Activated CD4-positive, alpha-beta memory T cell treated with anti-CD3 and anti-CD28 coated beads, Interleukin-2, amount 10 ng/mL, durations not matched to agents 7 days and 5 days (primary cell): ENCODE measurements at places on chromosomes 7 and 10.
A peak's percentile ranks its signal among the peaks of the same experiment; 100 is the strongest.

- H3K27me3 ChIP-seq = no peaks in the 10 kb centered on the region
- peak overlapping the region; percentile 89 for H3K27ac ChIP-seq
- peaks cover 41% of the 10 kb centered on the region for H3K4me1 ChIP-seq
- peak overlapping the region; percentile 95 for H3K4me3 ChIP-seq
- DNase-seq = peak; percentile 50
Measured at GRCh38 chr10:12042409-12042796, 206 bp downstream of the UPF2 start.

GRCh38 chr10:48768926-48769325 is 84.3 kb downstream of the WDFY4 start:
- no peak for DNase-seq
- H3K27ac ChIP-seq = no peak overlapping the region
- no peak overlapping the region for H3K4me3 ChIP-seq
- H3K4me1 ChIP-seq = no peaks in the 10 kb centered on the region
- no peaks in the 10 kb centered on the region for H3K36me3 ChIP-seq

GRCh38 chr10:124112891-124113580 is 19.6 kb upstream of the CHST15 start:
- no peak for DNase-seq
- H3K4me3 ChIP-seq = no peak overlapping the region

DNA sequence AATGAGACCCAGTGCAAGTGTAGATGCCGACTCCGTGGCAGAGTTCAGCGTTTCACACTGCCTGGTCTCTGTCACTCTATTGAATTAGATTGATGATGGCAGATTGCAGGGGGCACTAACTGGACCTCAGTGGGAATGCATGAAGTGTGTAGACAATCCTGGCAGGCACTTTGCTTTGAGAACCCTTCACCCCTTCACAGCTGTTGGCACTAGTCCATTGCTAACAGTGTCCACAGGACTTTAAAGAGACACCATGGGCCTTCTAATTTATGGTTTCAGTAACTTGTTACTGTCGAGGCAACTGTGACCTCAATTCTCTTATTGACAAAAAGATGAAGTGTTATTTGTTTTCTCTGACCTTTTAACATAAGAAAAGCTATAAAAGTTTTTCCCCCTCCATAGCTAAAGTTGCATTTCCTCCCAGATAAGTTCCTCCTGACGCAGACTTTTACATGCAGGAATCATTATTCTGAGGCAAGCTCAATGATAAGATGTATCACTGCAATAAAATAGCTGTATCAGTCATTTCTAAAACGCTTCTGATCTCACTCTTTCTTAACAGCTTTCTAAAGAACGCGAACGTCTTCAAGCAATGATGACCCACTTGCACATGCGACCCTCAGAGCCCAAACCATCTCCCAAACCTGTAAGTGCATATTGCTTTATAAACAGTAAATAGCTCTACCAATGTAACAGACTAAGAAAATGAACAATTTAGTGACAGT is 238.9 kb downstream of the FOXP2 start:
- H3K4me1 ChIP-seq = no peaks in the 10 kb centered on the region
- H3K4me3 ChIP-seq = no peak overlapping the region
- no peaks in the 10 kb centered on the region for H3K36me3 ChIP-seq
- H3K27me3 ChIP-seq = no peaks in the 10 kb centered on the region

- peaks cover 22% of the 10 kb centered on the region for H3K36me3 ChIP-seq
- H3K27ac ChIP-seq = no peak overlapping the region
- H3K27me3 ChIP-seq = no peaks in the 10 kb centered on the region
- no peak overlapping the region for H3K4me3 ChIP-seq
- peaks cover 9% of the 10 kb centered on the region for H3K4me1 ChIP-seq
- no peak for DNase-seq
Measured at GRCh38 chr7:135175931-135176330, 5.4 kb upstream of the CYREN start.

- H3K27me3 ChIP-seq = peaks cover 4% of the 10 kb centered on the region
- no peaks in the 10 kb centered on the region for H3K4me1 ChIP-seq
- no peak overlapping the region for H3K27ac ChIP-seq
Measured at GRCh38 chr7:33965183-33965744, 59.9 kb downstream of the BMPER start.

DNA sequence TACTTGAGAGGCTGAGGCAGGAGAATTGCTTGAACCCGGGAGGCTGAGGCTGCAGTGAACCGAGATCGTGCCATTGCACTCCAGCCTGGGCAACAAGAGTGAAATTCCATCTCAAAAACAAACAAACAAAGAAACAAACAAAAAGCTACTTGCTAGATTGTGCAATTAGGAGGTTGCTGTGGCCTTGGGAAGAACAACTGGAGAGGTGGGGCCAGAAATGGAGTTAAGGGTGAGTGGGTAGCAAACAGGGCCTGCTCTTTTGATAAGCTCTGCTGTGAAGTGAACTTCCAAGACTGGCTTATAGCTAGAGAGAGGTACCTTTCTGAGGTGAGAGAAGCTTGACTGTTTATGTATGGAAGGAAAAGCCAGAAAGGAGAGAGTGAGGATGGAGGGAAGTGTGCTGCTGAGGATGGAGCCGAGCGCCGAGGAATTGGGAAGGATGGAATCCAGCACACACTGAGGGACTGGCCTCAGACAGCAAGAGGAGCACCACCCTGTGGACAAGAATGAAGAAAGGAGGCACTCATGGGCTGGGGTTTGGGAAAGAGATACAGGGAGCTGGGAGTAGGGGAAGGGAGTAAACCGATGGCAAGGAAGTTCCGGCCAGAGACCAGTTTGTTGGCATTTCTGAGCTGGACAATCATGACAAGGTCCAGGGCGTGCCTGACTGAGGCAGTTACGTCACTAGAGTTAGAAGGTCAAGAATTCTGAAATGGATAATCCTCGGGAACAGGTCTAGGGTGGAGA is 7.0 kb upstream of the RPEL1 start:
- no peak overlapping the region for H3K27ac ChIP-seq
- H3K27me3 ChIP-seq = peaks cover 4% of the 10 kb centered on the region
- DNase-seq = no peak
- no peaks in the 10 kb centered on the region for H3K36me3 ChIP-seq
- H3K4me3 ChIP-seq = no peak overlapping the region

- H3K27ac ChIP-seq = no peak overlapping the region
- H3K36me3 ChIP-seq = no peaks in the 10 kb centered on the region
- no peaks in the 10 kb centered on the region for H3K4me1 ChIP-seq
- H3K27me3 ChIP-seq = peaks cover 5% of the 10 kb centered on the region
Measured at GRCh38 chr7:26954951-26955350, 90.6 kb upstream of the SKAP2 start.

- peaks cover 58% of the 10 kb centered on the region for H3K4me1 ChIP-seq
- H3K27ac ChIP-seq = no peak overlapping the region
- H3K27me3 ChIP-seq = no peaks in the 10 kb centered on the region
- H3K4me3 ChIP-seq = no peak overlapping the region
- H3K36me3 ChIP-seq = peaks cover 58% of the 10 kb centered on the region
Measured at GRCh38 chr10:100182908-100183307, 2.9 kb downstream of the ERLIN1 start.

GRCh38 chr10:124005991-124006392 is 87.4 kb downstream of the CHST15 start:
- no peaks in the 10 kb centered on the region for H3K36me3 ChIP-seq
- no peak for DNase-seq
- H3K4me1 ChIP-seq = no peaks in the 10 kb centered on the region
- H3K27ac ChIP-seq = no peak overlapping the region

- no peak for DNase-seq
- H3K36me3 ChIP-seq = peaks cover 11% of the 10 kb centered on the region
- no peak overlapping the region for H3K4me3 ChIP-seq
- peaks cover 7% of the 10 kb centered on the region for H3K27me3 ChIP-seq
- no peaks in the 10 kb centered on the region for H3K4me1 ChIP-seq
Measured at GRCh38 chr7:148330822-148331221, 259.7 kb upstream of the C7orf33 start.

- H3K4me1 ChIP-seq = no peaks in the 10 kb centered on the region
- DNase-seq = no peak
- no peaks in the 10 kb centered on the region for H3K27me3 ChIP-seq
Measured at GRCh38 chr7:83921941-83922607, 272.5 kb downstream of the SEMA3A start.

DNA sequence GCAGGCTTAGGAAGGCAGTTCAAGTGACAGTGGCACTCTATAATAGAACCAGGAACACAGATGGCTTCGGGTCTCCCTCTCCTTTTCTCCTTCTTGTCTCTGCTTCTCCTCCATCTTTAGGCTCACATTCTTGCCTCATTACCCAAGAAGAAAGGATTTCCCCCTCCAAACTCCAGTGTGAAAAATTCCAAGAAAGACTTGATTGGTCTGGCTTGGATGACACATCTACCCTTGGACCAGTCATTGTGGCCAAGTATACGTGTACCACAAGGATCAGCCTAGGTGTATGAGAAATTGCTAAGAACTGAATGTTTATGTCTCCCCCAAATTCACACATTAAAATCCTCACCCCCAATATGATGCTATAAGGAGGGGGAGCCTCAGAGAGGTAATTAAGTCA is 53.9 kb downstream of the PRTFDC1 start:
- DNase-seq = no peak
- no peak overlapping the region for H3K4me3 ChIP-seq
- no peak overlapping the region for H3K27ac ChIP-seq
- peaks cover 13% of the 10 kb centered on the region for H3K36me3 ChIP-seq
- H3K4me1 ChIP-seq = peaks cover 52% of the 10 kb centered on the region

DNA sequence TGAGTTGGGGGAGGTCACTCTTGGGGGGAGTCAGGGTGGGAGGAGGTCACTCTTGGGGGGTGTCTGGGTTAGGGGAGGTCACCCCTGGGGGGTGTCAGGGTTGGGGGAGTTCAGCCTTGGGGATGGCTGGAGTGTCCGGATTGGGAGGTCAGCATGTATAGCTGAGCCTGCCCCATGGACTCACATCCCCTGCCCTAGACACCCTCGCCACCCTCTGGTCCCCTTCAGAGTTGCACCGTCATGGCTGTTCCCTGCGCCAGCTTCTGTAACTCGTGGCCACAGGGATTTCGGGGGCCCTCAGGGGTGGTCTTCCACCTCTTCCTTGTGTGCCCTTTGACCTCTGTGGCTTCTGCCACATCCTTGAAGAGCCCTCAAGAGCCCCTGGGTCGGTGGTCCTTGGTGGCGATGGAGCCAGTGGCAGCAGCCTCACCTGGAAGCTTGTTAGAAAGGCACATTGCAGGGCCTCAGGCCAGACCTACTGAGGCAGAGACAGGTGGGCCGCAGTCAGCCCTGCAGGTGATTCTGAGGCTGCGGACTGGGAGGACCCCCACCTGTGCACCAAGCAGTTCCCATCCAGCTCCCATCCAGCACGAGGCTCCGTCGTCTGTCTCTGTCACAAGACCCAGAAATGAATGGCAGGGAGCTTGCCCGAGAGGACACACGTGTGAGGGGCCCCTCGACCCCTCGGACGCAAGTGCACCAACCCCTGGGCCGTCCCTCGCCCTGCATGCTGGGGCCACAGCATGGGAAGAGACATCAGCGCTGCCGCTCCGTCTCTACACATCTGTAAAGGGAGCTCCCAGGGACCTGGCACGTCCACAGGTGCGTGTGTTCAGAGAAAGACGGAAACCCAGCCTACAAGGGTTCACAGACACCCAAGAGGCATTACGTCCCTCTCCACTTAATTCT is 44.7 kb upstream of the SUN1 start:
- peaks cover 40% of the 10 kb centered on the region for H3K36me3 ChIP-seq
- DNase-seq = no peak
- no peaks in the 10 kb centered on the region for H3K4me1 ChIP-seq
- H3K27me3 ChIP-seq = no peaks in the 10 kb centered on the region
- H3K27ac ChIP-seq = no peak overlapping the region

DNA sequence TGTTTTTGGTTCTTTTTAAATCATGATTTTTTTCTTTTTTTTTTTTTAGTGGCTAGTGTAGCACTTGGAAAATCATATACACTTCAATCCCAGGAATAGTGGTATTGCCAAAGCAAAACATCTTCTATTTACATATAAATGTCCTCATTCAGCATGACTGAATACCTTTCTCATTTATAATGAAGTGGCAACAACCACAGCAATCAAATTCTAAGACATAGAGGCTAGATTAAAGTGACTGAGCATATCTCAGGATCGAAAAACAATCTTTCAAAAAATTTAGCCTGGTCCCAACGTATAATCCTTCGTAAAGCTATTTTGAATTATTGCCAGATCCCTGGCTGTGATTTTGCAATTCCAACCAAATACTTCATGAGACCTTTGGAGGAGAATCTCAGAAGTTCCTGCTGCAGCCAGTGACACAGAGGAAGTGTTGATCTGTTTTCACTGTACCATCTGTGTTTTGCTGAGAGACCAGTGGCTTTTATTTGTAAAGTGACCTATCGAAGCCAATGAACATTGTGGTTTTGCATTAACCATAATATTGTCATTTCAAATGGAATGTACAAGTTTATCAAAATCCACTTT is 29.8 kb upstream of the SP8 start:
- no peak for DNase-seq
- H3K27ac ChIP-seq = no peak overlapping the region
- no peak overlapping the region for H3K4me3 ChIP-seq
- H3K27me3 ChIP-seq = no peaks in the 10 kb centered on the region
- no peaks in the 10 kb centered on the region for H3K4me1 ChIP-seq

- DNase-seq = no peak
- no peaks in the 10 kb centered on the region for H3K27me3 ChIP-seq
- H3K36me3 ChIP-seq = peaks cover 40% of the 10 kb centered on the region
- H3K4me3 ChIP-seq = no peak overlapping the region
- H3K27ac ChIP-seq = no peak overlapping the region
- peaks cover 16% of the 10 kb centered on the region for H3K4me1 ChIP-seq
Measured at GRCh38 chr10:12109286-12109685, 20.2 kb upstream of the SEC61A2 start.

DNA sequence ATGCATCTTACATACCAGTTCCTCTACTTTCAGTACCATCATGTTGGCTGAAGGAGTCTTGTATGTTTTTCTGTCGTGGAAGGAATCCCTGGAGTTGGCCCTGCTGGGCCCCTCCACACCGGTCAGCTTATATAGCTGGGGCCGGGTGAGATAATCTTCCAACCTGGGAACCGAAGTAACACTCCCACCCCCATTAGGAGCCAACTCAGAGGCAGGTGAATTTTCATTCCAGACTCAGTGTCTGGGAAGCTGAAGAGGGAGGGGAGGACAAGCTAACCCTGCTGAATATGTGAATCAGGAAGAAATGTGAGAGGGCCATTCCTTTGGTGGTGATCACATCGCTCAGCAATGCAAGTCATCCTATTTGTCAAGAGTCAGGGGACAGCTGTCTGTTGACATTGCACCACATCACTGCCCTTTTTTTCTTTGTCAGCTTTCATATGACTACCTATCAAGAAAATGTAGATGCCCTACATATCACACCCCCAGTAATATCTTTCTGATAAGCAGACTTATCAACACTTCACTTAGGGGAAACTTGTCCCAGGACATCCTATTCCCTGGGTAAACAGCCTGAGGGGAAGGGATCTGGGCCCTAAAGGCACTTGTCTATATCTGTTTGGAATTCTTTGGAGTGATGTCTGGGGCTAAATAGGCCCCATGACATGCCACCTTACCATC is at the start of gene ANKRD1:
Gene ANKRD1, minus strand, starts transcription at position 102 of the 681 bp plus-strand sequence. Its CDS starts 60 bp downstream, at position 42.
- H3K27me3 ChIP-seq = peaks cover 14% of the 10 kb centered on the region
- no peak within 1 kb of the TSS for H3K27ac ChIP-seq
- no peak within 1 kb of the TSS for H3K4me3 ChIP-seq
- no peaks in the 10 kb centered on the region for H3K36me3 ChIP-seq

GRCh38 chr10:930625-931325 is 730 bp downstream of the LARP4B start:
- peak; percentile 40 for DNase-seq
- peak overlapping the region; percentile 91 for H3K4me3 ChIP-seq
- peak overlapping the region; percentile 89 for H3K27ac ChIP-seq
- no peaks in the 10 kb centered on the region for H3K27me3 ChIP-seq
